Activated CD8-positive, alpha-beta memory T cell treated with anti-CD3 and anti-CD28 coated beads for 4 hours (primary cell): ENCODE measurements at places on chromosomes 5 and 9.

DNA sequence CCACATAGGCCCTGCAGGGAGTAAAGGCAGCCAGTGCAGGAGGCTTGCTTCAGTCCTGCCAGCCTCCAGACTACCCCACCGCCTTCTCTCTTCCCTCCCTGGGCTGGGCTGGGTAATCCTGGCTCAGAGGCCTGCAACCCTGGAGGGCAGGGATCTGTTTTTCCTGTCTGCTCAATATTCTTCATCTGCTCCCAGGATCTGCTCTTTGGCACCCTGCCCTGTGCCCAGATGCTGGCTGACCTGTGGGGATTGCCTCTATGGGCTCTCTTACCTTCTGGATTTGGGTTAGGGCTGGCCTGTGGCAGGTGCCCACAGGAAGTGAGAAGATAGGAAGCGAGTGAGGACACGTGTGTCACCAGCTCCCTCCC, 7.3 kb upstream of the ANGPTL2 start:
- no peak for DNase-seq

DNA sequence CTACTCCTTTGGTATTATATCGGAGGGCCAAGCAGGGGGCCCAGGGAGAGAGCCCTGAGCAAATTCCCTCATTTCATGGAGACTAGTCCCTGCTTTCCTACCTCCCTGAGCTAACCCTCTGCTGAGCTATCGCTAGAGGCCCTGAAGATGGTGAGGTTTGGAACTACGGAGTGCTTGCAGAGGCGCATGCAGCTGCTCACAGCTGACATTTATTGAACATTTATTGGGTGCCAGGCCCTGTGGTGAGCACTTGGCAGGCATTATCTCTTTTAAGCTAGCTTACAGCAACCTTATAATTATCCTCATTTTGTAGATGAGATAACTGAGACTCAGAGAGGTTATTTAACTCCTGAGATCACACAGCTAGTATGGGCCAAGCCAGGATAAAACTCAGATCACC, 9.8 kb downstream of the FAT2 start:
- DNase-seq, result no peak

DNA sequence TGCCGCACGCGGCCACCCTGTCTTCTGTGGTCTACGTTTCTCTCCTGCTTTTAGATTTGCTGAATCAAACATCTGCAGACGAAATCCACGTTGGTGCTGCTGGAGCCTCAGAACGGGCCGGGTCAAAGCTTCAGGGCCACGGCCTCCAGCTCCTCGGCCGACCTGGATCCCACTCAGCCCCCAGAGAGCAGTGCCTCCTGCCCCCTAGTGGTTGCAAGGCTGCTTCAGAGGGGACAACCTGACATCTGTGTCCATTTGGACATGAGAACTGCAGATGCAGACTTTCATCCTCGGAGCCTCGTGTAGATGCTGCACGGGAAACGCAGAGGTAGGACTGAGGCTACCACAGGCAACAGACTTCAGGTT, 23.0 kb upstream of the SLC6A3 start:
- DNase-seq, result no peak

GRCh38 chr9:129584136-129584535, 36.8 kb downstream of the C9orf50 start:
- peak; percentile 40 for DNase-seq

- no peak for DNase-seq
Observed at GRCh38 chr5:75337366-75338021, 474 bp downstream of the HMGCR start.
